ENCODE measurements at places on chromosomes 1 and 21. TPM values are rescaled to one million over a fixed set of nuclear protein-coding genes. Genes with fewer than 3 reads are reported as not detected.

Gene CYP4A11
- not detected for polyA plus RNA-seq

Gene SERINC2
- 1.3 TPM for polyA plus RNA-seq

DNA sequence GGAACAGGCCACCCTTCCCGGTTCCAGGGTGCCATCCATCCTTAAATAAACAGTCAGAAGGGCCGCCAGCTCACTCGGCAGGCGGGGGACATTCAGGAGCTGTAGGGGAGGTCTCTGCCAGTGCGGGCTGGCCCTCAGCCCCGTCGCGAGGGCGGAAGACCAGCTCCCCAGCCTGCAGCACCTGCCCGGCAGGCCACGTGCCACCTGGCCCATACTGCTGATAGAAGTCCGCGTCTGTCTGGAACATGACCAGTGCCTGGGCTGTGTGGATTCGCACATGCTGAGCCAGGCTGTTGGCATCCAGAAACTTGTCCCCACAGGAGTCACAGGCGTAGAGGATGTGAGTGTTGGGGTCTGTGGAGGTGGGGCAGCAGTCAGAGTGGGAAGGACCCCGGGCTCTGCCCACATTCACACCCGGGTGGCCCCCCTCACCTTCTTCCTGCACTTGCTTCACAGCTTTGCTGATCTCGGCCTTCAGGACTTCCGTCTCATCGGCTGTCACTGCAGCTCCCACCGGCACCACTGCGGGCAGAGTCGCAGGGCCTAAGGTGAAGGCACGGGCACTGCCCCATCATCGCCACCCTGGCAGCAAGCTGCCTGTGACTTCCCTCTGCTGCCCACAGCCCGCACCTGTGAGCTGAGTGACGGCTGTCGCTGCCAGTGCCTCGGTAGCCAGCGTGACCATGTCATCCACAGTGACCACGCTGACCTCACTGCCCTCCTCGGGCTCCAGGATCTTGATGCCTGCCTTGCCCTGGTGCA, 33.8 kb downstream of the ZBTB17 start:
- H3K4me1 ChIP-seq: peaks cover 17% of the 10 kb centered on the region
- no peaks in the 10 kb centered on the region for H3K27me3 ChIP-seq
- no peak overlapping the region for H3K4me3 ChIP-seq
- DNase-seq: no peak

DNA sequence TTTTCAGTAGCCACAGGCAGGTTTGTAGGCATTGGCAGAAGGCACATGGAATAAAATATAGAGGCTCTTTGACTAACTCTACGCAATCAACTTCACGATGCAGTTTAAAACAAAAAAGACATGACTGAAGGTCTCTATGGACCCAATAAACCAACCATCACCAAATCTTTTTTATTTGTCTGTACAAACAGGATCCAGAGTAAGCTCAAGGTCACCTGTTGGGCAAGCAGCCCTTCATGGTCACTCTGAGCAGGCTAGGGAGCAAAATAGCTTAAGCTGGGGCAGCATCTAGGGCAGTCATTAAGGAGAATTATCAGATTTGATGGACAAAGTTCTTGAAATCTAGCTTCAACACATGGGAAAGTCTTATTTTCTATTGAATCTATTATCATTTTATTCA, 26.8 kb upstream of the PROX1 start:
- no peak overlapping the region for H3K27ac ChIP-seq
- no peaks in the 10 kb centered on the region for H3K36me3 ChIP-seq
- DNase-seq: no peak

DNA sequence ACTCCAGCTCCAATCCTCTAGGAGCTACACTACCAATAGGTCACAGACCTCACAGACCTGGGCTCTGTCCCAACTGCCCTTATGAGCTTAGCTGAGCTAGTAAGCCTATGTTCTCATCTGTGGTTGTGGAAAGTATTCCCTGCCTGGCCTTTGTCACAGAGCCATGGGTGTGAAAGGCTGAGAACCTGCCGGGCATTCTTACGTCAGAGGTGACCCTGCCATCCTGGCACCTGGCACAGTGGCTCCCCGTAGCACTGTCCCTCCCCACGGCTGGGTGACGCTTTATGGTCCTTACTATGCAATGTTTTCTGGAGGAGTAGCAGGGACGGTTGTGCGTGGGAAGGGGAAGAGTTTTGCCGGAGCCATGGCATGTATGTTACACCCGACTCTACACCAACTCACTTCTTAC, 3.5 kb downstream of the TNFRSF1B start:
- DNase-seq: peak; percentile 71
- no peak overlapping the region for H3K4me3 ChIP-seq
- peak overlapping the region; percentile 98 for H3K27ac ChIP-seq

DNA sequence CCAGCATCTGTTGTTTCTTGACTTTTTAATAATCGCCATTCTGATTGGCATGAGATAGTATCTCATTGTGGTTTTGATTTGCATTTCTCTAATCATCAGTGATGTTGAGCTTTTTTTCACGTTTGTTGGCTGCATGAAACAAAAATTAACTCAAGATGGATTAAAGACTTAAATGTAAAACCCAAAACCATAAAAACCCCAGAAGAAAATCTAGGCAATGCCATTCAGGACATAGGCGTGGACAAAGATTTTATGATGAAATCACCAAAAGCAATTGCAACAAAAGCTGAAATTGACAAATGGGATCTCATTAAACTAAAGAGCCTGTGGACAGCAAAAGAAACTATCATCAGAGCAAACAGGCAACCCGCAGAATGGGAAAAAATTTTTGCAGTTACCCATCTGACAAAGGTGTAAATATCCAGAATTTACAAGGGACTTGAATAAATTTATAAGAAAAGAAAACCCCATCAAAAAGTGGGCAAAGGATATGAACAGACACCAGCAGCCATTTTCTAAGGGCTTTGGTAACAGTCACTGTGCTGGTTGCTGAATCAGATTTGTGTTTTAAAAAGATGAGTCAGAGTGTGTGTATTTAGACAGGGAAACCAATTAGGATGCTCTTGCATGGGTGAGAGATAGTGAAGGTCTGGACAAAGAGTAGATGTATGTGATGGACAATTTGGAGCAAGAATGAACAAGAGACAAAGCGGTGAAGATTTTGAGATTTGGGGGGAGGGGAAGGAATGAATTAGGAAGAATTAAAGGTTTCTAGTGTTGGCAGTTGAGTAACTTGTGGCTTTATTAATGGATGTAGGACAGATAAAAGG, 110.7 kb downstream of the RYR2 start:
- DNase-seq: no peak
- H3K4me3 ChIP-seq: no peak overlapping the region
- no peaks in the 10 kb centered on the region for H3K4me1 ChIP-seq

Measured in spleen (tissue), 13 donors.